Activated T-helper 1 cell treated with anti-CD3 and anti-CD28 coated beads, Interleukin-12 subunit alpha, Interleukin-12 subunit beta, Interleukin-2, Interleukin-4 antibody, amounts not matched to agents 30 ng/mL and 10 ng/mL and 1 ng/mL, durations not matched to agents 14 hours and 24 hours and 36 hours (primary cell): ENCODE measurements at places on chromosomes 7 and 10.

DNA sequence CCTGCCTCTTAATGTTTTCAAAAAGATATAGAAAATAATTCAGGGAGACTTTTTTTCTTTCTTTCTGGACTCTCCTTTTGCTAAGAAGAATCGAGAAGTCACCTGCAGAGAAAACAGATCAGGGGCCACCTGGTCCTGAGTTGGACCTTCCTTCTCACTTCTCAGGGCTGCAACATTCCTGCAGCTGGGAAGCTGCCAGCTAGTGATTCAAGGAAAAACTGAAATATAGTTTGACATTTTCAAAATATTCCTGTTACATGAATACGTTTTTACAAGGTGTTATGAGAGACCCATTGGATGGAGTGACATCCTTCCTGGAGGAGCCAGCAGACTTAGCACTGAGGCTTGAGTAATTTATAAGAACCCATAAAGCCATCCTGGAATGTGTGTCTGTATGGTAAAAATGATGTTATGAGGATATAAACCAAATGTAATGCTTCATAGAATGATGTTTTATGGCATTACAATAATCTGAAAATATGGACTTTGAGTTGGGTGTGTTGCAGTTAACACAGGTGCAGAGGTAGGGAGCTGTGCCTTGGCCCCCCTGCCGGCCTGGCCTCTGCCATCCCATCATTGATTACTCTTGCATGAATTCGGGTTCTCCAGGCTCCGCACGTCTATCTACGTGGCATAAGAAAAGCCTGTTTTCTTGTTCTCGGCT is 149.7 kb downstream of the PAXIP1 start:
- DNase-seq = no peak
- H3K36me3 ChIP-seq = no peaks in the 10 kb centered on the region
- H3K4me1 ChIP-seq = no peaks in the 10 kb centered on the region
- no peak overlapping the region for H3K4me3 ChIP-seq
- no peaks in the 10 kb centered on the region for H3K27me3 ChIP-seq

- no peak overlapping the region for H3K4me3 ChIP-seq
- no peaks in the 10 kb centered on the region for H3K4me1 ChIP-seq
- DNase-seq = no peak
- no peaks in the 10 kb centered on the region for H3K36me3 ChIP-seq
These were observed 706.9 kb downstream of the LRMDA start for GRCh38 chr10:76138286-76138685.

DNA sequence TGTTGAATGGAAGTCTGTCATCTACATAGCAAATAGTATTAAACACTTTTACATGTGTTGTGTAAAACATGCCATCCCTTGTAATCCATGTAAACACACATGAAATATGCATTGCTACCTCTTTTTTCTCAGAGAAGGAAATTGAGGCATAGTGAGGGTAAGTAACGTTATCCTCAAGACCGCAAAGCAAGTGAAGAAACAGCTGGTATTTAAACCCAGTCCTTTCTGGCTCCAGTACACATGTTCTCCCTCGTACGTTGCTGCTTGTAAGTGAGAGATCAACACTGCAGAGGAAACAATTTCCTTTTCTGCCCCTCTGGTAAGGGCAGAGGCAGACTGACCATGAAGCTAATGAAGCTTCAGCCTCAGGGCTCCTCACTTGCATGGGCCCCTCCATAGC is 28.5 kb downstream of the MAP3K8 start:
- no peak overlapping the region for H3K4me3 ChIP-seq
- no peak for DNase-seq
- H3K36me3 ChIP-seq = peaks cover 29% of the 10 kb centered on the region
- no peak overlapping the region for H3K27ac ChIP-seq
- no peaks in the 10 kb centered on the region for H3K27me3 ChIP-seq

- H3K36me3 ChIP-seq = no peaks in the 10 kb centered on the region
- no peaks in the 10 kb centered on the region for H3K27me3 ChIP-seq
- H3K4me1 ChIP-seq = no peaks in the 10 kb centered on the region
- H3K27ac ChIP-seq = no peak overlapping the region
- DNase-seq = no peak
- no peak overlapping the region for H3K4me3 ChIP-seq
These were observed 402.7 kb downstream of the IPMK start for GRCh38 chr10:57864765-57865680.

GRCh38 chr7:102063690-102064180 is 222.9 kb upstream of the SH2B2 start:
- no peaks in the 10 kb centered on the region for H3K27me3 ChIP-seq
- no peaks in the 10 kb centered on the region for H3K36me3 ChIP-seq
- DNase-seq = no peak
- H3K4me1 ChIP-seq = no peaks in the 10 kb centered on the region
- no peak overlapping the region for H3K4me3 ChIP-seq

GRCh38 chr7:72020311-72020710 is 391.8 kb downstream of the CALN1 start:
- H3K4me1 ChIP-seq = no peaks in the 10 kb centered on the region
- H3K27me3 ChIP-seq = no peaks in the 10 kb centered on the region
- H3K27ac ChIP-seq = no peak overlapping the region
- H3K36me3 ChIP-seq = no peaks in the 10 kb centered on the region
- H3K4me3 ChIP-seq = no peak overlapping the region

GRCh38 chr7:30920584-30921539 is 9.2 kb downstream of the AQP1 start:
- no peak for DNase-seq
- H3K36me3 ChIP-seq = no peaks in the 10 kb centered on the region
- H3K4me1 ChIP-seq = no peaks in the 10 kb centered on the region
- H3K27ac ChIP-seq = no peak overlapping the region
- H3K27me3 ChIP-seq = peaks cover 1% of the 10 kb centered on the region

DNA sequence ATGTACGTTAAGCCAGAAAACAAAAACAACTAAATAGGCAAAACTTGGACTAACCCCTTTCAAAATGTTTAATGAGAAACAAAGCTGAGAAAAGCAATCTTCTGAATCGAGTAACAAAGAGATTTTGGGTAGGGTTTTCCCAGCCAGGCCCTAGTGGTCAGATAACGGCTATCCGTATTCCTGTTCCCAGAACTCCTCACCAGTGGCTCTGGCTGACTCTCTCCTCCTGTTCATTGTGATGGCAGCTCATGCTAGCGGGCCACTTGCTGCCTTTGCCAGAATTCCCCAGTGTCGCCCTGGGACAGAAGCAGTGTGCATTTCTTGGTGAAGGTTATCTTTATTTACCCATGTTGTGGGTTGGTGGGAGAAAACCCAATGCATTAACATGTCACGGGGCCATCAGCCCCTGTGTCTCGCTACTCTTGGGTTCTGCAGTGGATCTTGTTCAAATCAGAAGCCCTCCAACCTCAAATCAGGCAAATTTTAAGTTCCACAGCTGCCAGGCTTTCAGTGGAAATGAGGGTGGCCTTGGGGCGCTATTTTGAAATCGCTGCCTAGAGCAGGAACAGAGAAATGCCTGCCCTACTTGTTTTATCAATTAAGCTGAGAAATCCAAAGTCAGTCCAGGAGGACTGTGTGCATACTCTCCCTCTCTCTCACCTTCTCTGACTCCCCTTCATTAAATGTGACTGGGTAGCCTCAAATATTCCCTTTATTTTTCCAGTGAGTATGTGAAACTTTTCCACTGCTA is 164.5 kb upstream of the NPVF start:
- no peaks in the 10 kb centered on the region for H3K36me3 ChIP-seq
- H3K4me1 ChIP-seq = no peaks in the 10 kb centered on the region
- H3K27me3 ChIP-seq = peaks cover 20% of the 10 kb centered on the region
- H3K4me3 ChIP-seq = no peak overlapping the region

- H3K36me3 ChIP-seq = no peaks in the 10 kb centered on the region
- H3K27me3 ChIP-seq = peaks cover 9% of the 10 kb centered on the region
- DNase-seq = no peak
- no peak overlapping the region for H3K27ac ChIP-seq
- peak overlapping the region; percentile 48 for H3K4me3 ChIP-seq
- H3K4me1 ChIP-seq = peaks cover 14% of the 10 kb centered on the region
These were observed 25.1 kb downstream of the PRKAG2 start for GRCh38 chr7:151851782-151852181.

DNA sequence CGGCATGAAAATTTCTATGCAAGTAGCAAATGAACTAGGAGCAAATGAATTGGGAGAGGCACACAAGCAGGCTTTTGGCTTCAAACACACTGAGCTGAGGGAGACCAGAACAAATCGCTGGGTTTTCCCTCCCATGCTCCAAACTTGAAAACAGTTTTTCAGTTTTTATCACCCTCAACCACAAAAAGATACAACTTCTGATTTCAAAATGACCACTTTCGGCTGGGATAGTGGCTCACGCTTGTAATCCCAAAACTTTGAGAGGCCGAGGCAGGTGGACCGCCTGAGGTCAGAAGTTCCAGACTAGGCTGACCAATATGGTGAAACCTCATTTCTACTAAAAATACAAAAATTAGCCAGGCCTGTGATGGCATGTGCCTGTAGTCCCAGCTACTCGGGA is 9.0 kb upstream of the CHUK start:
- H3K27me3 ChIP-seq = no peaks in the 10 kb centered on the region
- peaks cover 32% of the 10 kb centered on the region for H3K36me3 ChIP-seq
- no peak overlapping the region for H3K4me3 ChIP-seq
- DNase-seq = no peak

GRCh38 chr10:35765066-35765527 is 123.0 kb upstream of the FZD8 start:
- no peaks in the 10 kb centered on the region for H3K36me3 ChIP-seq
- no peaks in the 10 kb centered on the region for H3K4me1 ChIP-seq
- H3K27me3 ChIP-seq = no peaks in the 10 kb centered on the region
- H3K4me3 ChIP-seq = no peak overlapping the region
- no peak for DNase-seq
- H3K27ac ChIP-seq = no peak overlapping the region

- no peaks in the 10 kb centered on the region for H3K27me3 ChIP-seq
- no peaks in the 10 kb centered on the region for H3K4me1 ChIP-seq
- no peak overlapping the region for H3K27ac ChIP-seq
- no peak for DNase-seq
These were observed 116.2 kb downstream of the GLCCI1 start for GRCh38 chr7:8084836-8085235.

DNA sequence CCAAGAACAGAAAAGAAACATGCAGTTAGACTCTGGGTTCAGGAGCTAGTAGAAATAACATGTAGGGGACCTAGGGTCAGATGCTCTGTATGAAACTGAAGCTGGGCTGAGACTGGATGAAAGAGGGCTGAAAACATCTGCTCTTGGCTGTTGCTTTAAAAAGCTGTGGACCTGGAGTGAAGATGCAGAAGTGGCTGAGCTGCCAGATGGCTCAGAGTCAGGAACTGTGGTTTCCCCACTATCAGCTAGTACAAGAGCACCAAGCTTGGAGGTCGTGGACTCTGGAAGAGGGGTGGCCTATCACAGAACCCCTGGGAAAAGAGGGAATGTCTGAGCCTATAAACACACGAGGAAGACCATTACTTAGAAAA is 5.9 kb downstream of the ADK start:
- no peaks in the 10 kb centered on the region for H3K27me3 ChIP-seq
- H3K4me3 ChIP-seq = no peak overlapping the region
- DNase-seq = no peak
- peaks cover 2% of the 10 kb centered on the region for H3K36me3 ChIP-seq
- H3K27ac ChIP-seq = no peak overlapping the region

GRCh38 chr7:12360948-12361347 is 42.7 kb downstream of the VWDE start:
- H3K36me3 ChIP-seq = no peaks in the 10 kb centered on the region
- no peaks in the 10 kb centered on the region for H3K4me1 ChIP-seq
- no peak for DNase-seq
- no peak overlapping the region for H3K27ac ChIP-seq

- no peak for DNase-seq
- H3K27me3 ChIP-seq = peaks cover 2% of the 10 kb centered on the region
- no peaks in the 10 kb centered on the region for H3K4me1 ChIP-seq
- H3K4me3 ChIP-seq = no peak overlapping the region
- no peak overlapping the region for H3K27ac ChIP-seq
These were observed 120.3 kb upstream of the FOXK1 start for GRCh38 chr7:4561795-4562194.

DNA sequence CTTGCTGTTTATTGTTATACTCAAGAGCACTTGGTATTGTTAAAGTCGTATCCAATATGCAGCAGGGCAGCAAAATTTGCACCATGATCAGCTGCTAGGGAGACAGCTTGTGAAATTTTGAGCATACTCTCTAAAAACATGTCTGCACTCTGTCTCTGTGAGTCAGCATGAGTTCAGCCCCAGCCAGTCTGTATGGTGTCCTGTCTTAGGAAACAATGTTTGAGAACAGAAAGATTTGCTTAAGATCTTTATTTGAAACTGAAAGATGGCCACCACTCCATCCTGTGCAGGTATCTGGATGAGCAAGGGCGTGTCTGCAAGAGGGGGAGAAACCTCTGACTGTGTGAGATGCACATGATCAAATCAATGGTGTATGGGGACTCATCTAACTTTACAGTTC is 97.1 kb downstream of the GNAI1 start:
- no peak overlapping the region for H3K4me3 ChIP-seq
- H3K27me3 ChIP-seq = no peaks in the 10 kb centered on the region
- no peak for DNase-seq

- DNase-seq = no peak
- H3K36me3 ChIP-seq = no peaks in the 10 kb centered on the region
- H3K27me3 ChIP-seq = no peaks in the 10 kb centered on the region
- no peak overlapping the region for H3K27ac ChIP-seq
These were observed 409.0 kb downstream of the CDC14C start for GRCh38 chr7:49333180-49333881.

DNA sequence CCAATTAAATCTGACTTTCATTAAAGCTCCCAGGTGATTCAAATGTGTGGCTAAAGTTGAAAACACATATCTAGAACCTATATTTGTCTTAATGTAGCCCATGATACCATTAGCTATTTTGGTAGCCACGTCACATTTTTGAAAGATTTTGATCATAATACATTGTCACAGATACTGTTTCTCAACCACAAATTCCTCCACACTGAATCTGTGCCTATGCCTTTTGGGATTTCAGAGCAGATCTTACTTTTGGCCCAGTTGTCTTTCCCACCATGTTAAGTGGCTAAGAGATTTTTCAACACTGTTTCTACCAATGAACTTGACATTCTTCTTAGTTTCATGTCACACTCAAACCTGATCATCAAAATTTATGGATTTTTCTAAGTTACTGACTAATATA is 47.4 kb downstream of the CH25H start:
- H3K4me3 ChIP-seq = no peak overlapping the region
- DNase-seq = no peak
- peaks cover 25% of the 10 kb centered on the region for H3K4me1 ChIP-seq
- H3K36me3 ChIP-seq = no peaks in the 10 kb centered on the region
- peaks cover 43% of the 10 kb centered on the region for H3K27me3 ChIP-seq

DNA sequence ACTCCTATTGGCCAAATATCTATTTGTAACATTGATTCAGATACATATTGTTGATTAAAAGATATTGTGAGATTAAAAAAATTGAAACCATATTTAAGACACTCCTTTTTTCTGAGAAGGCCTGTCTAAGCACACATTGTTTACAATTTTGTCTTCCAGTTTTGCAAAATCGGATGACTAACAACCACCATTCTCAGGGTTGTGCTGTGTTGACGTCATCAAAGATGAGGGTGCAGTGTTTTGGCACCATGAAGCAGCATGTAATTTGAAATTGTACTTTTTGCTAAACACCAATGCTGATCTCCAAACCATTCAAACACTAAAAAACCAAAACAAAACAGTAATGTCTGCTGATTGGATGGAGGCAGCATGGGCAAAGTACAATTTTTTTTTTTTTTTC is 7.4 kb downstream of the CREB5 start:
- H3K36me3 ChIP-seq = no peaks in the 10 kb centered on the region
- peaks cover 16% of the 10 kb centered on the region for H3K27me3 ChIP-seq
- no peak overlapping the region for H3K4me3 ChIP-seq
- no peak for DNase-seq

- H3K4me3 ChIP-seq = no peak overlapping the region
- no peak for DNase-seq
- no peak overlapping the region for H3K27ac ChIP-seq
- H3K36me3 ChIP-seq = no peaks in the 10 kb centered on the region
- H3K4me1 ChIP-seq = no peaks in the 10 kb centered on the region
- no peaks in the 10 kb centered on the region for H3K27me3 ChIP-seq
These were observed 214.0 kb upstream of the LRGUK start for GRCh38 chr7:133912916-133913697.
